ENCODE measurements at places on chromosomes 5 and 9. TPM values are rescaled to one million over a fixed set of nuclear protein-coding genes. Genes with fewer than 3 reads are reported as not detected.
A peak's percentile ranks its signal among the peaks of the same experiment; 100 is the strongest.

The ADAMTSL2 gene
- 1.6 TPM for total RNA-seq

The OSMR gene
- total RNA-seq: 12.1 TPM

- DNase-seq: no peak
Observed at GRCh38 chr5:103364074-103364473, 105.5 kb downstream of the MACIR start.

GRCh38 chr9:105963343-105964099 is 269.2 kb downstream of the TMEM38B start:
- DNase-seq: no peak

DNA sequence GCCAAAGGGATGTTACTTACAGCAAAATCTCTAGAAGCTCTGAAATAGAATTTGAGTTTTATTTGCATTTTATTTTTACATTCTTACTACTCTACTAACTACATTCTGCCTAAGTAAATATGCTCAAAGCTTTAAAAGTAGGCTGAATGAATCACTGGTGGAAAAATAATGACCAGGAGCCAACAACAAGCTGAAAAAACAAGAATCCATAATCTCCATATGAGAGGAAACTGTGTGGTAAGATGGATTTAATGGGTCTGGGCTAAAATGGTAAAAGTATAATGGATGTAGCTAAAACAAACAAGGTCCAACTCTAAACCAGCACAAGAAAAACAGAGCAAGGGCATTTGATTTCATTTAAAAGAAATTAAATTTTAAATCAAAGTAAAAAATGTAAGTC is 525.8 kb upstream of the FTMT start:
- DNase-seq: no peak

The TMEFF1 gene
- not detected for total RNA-seq

The ACSL6 gene
- 3.3 TPM for total RNA-seq

DNA sequence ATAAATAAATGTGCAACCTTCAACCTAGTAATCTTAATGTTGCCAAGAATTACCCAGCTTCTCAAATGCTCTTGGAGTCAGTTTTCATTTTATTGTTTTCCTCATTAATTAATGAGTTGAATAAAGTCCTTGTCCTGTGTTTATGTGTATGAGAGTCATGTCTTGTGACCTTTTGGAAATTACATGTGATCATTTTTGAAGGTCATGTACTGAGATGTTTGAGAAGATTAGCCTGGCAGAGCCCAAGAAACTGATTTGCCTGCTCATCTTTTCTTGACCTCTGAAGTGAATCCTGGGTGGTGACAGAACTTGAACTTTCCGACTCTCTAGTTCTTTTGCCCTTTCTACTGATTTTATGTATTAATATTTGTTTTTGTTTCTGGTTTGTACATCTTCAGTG is 15.4 kb downstream of the ANKRA2 start:
- no peak for DNase-seq

DNA sequence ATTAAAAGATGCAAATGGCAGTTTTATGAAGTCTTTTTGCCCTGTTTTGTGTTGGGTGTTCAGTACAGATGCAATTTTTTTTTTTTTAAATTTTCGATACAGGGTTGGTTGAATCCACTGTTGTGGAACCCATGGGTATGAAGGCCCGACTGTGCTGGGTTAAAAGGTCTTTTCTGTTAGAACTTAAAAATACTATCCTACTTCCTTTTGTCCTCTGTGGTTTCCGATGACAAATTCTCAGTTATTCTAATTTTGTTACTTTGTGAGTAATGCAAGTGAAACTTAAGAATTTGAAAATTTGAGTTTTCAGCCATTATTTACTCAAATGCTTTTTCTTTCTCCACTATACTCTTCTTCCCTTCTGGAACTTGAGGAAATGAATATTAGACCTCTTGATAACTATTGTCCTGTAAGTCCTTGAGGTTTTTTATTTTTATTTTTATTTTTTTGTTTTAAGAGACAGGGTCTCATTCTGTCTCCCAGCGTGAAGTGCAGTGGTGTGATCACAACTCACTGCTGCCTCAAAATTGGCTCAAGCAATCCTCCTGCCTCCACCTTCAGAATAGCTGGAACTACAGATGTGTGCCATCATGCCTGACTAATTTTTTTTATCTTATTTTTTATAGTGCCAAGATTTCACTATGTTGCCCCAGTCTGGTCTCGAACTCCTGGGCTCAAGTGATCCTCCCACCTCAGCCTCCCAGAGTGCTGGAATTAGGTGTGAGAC is 67.5 kb downstream of the ZCCHC7 start:
- no peak for DNase-seq

The GZMA gene
- not detected for total RNA-seq

DNA sequence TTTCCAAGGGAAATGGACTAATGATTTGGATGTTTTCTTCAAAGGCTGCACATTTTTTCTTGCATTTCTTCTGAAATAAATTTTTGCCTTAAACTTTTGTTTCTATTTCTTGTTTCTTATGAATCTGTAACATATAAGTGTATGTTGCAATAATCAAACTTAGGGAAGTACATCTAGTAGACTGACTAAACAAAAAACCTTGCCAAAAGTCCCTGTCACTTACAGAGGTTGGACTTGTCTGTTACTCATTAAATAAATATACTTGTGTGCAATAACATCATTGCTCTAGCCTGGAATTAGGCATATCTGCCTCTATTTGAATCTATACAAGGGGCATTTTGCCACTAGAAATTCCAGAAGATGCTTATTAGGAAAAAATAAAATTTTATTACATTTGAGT is 56.6 kb downstream of the C6 start:
- DNase-seq: no peak

DNA sequence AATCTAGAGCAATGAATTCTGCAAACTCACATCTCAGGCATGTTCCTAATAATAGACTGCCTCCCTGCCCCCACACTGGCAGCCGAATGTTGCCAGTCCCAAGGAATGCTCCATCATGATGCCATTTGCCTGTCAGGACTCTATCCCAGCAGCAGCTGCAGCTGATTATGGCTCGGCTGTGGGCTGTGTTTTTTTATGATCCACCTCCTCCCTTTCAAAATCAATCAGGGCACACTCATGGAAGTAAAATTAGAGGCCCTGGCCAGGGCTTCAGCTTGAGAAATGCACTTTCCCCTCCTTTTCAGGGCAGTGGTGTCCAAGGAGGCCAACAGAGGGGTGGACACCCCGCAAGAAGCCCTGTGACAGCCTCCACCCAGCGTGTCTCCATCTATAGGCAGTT is 176.7 kb upstream of the S1PR3 start:
- DNase-seq: no peak

GRCh38 chr5:112127861-112128260 is 291.2 kb downstream of the EPB41L4A start:
- no peak for DNase-seq

- DNase-seq: peak; percentile 60
Observed at GRCh38 chr5:100903039-100903887, at the start of gene ST8SIA4. ST8SIA4 (minus strand) TSS chr5:100903282; CDS start chr5:100902955, 327 bp downstream.

DNA sequence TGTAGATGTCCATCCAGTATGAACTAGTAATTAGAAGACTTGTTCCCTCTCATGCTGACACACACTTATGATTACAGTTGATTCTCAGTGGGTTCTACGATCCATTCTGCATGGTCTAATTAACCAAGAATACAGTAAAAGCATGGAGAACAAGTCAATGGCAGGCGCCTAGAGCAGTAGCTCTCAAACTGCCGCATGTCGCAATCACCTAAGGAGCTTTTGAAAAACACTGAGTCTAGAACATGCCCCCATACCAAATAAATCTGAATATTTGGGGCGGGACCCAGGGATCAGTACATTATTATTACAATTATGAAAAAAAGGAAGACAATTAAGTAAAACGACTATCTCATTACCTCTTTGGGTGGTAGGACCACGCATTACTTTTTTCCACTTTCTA is 26.7 kb upstream of the CEP78 start:
- no peak for DNase-seq

The PCDHB3 gene
- total RNA-seq: 2.2 TPM

GRCh38 chr9:135796784-135797485 is 95.0 kb downstream of the KCNT1 start:
- peak; percentile 12 for DNase-seq

DNA sequence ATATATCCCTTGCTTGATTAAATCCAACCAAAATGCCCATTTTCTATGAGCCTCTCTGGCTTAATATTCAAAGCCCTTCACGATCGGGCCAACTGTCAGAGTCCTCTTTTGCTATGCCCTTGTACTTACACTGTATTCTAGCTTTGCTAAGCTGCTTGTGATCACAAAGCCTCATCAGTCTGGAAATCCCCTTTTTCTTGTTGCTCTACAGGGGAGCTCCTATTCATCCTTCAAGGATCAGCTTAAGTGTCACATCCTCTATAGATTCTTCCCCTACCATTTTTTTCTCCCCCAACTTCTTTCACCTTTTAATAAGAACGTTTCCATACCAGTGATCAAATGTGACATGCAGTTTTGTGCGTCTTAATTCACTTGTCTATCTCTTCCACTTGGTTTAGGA is 450.4 kb upstream of the CHD1 start:
- DNase-seq: no peak

DNA sequence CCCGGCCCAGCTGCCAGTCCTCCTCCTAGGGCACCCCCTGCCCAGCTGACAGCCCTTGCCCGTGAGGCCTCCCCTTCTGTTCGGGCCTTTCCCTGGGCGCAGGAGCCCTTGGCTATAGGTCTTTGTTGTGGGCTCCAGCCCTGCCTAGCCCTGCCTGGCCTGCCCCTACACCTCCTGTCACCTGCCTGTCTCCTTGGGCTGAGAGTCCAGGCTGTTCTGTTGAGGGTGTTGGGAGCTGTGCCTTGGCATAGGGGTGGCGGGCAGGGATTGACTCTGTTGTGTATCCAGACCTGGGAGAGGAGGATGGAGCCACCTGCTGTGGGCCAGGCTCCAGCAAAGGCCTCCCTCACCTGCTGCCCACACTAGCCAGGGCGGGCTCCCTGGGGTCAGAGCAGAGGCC is 11.6 kb downstream of the FCN2 start:
- no peak for DNase-seq

The SNCAIP gene
- total RNA-seq: 0.26 TPM

- no peak for DNase-seq
Observed at GRCh38 chr9:8555762-8556500, 756.4 kb upstream of the DMAC1 start.

The CYSRT1 gene
- not detected for total RNA-seq

- no peak for DNase-seq
Observed at GRCh38 chr5:3230941-3231340, 364.7 kb upstream of the IRX1 start.

- no peak for DNase-seq
Observed at GRCh38 chr5:128274441-128274840, 190.9 kb downstream of the SLC12A2 start.

DNA sequence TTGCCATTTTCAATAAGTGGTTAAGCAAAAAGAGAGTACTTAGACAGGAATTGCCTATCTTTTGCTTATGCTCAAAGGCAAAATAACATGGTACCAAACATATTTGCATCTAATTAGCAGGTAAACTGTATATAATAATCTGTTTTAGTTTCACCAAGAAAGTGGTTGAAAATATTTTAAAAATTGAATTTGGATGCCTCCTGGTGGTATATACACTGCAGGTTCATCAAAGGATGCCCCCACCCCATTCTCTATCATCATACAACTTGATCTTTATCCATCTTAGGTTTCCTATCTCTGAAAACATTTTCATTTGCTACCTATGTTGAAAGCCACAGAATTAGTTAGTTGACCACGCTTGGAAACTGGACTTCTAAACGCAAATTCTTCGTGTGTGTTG is 47.0 kb upstream of the MROH2B start:
- no peak for DNase-seq

DNA sequence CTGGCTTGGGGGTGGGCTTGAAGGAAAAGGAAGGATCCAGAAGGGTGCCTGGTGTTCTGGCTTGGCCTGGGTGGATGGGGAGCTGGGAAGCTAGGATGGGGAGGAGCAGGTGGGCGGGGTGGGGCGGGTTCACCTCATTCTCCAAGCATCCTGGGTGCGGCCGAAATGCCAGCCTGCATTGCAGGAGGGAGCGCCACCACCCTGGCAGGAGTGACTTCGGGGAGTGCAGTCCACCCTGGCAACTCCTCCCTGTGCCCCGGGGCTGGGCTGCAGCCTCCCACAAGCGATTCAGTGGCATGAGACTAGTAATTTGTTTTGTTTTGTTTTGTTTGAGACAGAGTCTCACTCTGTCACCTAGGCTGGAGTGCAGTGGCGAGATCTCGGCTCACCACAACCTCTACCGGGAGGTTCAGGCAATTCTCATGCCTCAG is 5.5 kb downstream of the TTC16 start:
- DNase-seq: peak; percentile 51

The NIPBL gene
- 26.6 TPM for total RNA-seq

DNA sequence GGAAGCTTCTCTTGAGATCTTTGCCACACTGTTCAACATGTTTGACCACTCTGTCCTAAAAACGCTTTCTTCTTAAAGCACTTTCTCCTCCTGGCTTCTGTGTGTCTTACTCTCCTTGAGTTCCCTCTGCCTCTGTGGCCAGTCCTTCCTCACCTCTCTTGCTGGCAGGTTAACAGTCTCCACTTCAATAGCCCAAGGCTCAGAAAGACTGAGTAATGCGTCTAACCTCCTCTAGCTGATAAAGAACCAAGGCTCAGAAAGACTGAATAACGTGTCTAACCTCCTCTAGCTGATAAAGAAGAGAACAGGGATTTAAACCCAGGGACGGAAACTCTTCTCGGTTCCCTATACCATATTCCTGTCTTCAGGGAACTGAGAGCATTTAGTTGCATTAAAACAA is 205.2 kb downstream of the AOPEP start:
- no peak for DNase-seq

DNA sequence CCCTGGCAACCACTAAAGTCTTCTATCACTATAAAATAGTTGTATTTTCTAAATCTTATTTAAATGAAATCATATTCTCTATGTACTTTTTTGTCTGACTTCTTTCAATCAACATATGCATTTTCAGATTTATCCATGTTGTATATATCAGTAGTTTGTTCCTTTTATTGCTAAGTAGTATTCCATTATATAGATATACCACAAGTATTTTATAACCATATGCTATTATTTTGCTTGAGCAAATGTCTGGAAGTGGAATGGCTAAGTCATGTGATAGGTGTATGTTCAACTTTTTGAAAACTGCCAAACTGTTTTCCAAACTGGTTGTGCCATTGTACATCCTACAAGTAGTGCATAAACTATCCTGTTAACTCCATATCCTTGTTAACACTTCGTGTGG is 131.1 kb downstream of the CWC27 start:
- no peak for DNase-seq

The STPG3 gene
- total RNA-seq: not detected

GRCh38 chr9:78422309-78422708 is 125.4 kb downstream of the PSAT1 start:
- DNase-seq: no peak

- DNase-seq: no peak
Observed at GRCh38 chr5:115386657-115387056, 90.2 kb upstream of the CCDC112 start.

The DIPK1B gene
- total RNA-seq: 4.3 TPM

DNA sequence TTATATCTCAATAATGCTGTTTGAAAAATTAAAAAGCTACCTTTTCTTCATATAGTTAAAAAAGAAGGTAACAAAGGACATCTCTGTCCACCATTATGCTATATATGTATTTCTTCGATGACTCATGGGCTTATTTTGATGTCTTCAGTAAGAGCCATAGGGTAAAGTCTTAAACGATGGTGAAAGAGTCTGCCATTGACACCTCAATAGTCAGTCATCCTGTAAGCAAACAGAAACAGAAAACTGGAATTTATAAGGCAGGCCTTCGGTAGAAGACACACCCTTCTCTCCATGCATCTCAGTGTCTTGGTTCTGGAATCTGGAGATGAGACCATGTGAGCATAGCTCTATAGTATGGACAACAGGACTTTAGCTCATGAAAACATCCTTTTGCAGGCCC is 87.0 kb upstream of the ZNF462 start:
- no peak for DNase-seq
